NCI-H1092 (cell line): ENCODE measurements at places on chromosomes 11 and 22.

GRCh38 chr11:92687724-92688123, 281.7 kb upstream of the MTNR1B start:
- no peak for DNase-seq

DNA sequence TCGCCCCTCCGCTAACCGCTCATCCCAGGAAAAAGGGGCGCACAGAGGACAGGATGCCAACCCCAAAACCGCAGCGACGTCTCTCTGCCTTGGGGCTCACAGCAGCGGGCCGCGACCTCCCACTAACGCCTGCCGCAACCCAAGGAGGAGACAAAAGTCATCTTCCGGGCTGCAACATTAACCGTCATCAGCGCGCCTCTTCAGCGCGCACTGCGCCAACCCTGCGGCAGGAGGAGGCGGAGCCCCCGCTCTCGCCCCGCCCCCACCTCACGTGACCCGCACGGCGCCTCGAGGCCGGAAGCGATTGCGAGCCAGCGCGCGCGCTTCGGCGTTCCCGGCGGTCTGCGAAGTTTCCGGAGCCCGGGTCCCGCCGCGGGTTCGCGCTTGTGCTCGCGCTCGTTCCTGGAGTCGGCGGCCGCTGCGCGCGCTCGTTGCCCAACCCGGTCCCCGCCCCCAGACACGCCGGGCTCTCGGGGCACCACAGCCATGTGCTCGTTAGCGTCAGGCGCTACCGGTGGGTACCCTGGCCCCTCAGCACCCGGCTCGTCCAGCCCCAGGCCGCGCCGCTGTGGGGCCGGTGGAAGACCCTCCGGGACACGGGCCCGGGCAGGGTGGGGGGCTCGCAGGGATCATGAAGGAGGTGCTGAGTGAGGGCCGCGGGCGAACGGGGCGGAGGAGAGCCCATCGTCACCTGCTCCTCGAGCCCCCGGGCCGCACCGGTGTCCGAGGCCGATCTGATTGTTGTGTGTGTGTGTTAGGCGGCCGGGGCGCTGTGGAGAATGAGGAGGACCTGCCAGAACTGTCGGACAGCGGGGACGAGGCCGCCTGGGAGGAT, at the start of gene PRMT3:
TSS of gene PRMT3 (plus strand) at position 456 of the 835 bp plus-strand sequence. CDS start at position 487, 31 bp downstream.
- DNase-seq, result peak; percentile 95

DNA sequence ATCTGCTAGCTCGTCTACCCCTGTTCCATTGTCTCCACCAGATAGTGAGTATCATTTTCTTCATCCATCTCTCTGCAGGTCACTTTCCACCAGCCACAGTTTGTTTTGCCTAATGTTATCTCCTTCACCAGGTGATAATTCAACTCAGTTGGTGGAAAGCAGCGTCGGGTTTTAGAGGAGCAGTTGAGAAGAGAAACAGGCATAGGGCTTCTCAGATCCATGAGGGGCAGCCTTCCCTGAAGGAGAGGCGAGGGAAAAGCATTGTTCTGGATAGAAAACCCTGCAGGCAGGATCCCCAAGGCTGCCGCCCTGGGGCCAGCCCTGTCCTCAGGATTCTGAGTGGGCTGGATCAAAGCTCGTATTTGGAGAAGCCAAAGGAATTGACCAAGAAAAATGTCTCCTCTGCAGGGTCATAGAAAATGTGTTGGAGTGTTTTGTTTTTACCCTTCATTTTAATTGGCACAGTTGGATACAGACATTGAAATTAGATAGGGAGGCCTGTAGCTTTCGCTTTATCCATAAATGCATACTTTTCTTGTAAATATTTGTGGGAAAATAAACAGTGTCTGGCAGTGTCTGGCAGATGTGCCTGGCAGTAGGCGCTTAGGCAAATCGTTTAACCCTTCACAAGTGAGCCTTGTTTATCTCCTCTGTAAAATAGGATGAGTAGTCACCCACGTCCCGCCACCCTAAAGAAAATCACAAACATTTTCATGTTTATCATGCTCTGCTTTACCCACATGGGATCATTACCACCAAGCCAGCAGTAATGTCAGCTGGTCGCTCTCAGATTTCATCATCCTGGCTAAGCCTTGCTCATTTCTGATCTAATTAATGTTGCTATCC, 73.4 kb upstream of the TTC12 start:
- DNase-seq, result no peak

- no peak for DNase-seq
Measured at GRCh38 chr22:36332623-36333332, 55.0 kb downstream of the MYH9 start.

DNA sequence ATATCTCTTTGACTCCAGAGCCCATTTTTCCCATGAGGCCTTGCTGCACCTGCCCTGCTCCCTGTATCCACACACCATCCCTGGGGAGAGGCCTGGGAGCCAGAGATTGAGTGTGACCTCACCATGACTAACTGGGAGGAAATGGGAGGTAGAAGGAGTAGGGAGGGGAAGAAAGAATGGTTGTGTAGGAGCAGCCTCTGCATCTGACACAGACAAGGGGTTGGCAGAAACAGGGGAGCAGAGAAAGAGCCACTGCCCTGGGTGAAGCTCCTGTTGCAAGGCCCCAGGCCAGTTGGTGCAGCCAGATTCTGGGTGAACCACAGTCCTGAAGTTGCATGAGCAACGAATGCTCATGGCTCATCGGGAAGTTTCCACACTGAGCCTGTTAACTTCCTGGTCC, 32.4 kb downstream of the POU2F3 start:
- DNase-seq, result no peak

DNA sequence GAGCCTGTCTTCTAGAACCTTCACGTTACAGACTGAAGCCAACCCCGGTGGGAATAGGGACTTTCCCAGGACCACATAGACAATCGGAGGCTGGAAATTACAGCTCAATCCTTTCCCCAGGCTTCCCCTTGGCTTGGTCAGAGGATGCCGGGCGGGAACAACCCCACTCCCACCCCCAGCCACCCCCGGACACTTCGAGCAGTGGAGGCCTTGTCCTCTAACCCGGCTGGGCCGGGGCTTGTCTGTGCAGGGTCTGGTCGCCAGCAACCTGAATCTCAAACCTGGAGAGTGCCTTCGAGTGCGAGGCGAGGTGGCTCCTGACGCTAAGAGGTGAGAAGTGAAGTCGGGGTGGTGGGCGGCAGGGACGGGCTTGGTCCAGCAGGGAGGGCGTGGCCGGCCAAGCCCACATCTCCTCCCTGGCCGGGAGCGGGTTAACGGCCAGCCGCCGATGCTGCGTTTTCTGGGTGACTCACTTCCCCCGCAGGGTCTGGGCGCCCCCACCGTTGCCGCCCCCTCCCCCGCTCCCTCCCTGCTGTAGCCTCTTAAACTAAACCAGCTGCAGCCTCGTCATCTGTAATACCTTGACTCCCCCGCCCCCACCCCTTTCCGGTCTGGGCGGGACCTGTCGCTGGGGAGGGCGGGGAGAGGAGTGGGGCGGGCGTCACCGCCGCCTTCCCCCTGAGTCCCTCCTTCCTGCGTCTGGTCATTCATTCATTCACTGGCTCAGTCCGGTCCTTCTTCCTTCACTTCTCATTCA, 1.5 kb downstream of the LGALS1 start:
- DNase-seq, result no peak

DNA sequence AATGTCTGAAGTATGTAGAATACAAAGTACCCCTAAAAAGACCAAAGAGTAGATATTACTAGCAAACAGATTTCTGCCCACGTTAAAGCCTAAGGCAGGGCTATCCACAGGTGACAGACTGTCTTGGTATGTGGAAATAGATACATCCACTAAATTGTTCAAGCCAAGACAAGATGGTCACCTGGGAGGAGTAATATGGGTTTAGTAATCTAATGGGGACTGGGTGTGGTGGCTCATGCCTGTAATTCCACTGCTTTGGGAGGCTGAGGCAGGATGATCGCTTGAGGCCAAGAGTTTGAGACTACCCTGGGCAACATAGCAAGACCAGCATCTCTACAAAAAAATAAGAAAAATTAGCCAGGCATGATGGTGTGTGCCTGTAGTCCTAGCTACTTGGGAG, 7.5 kb downstream of the SGSM3 start:
- no peak for DNase-seq

- DNase-seq, result no peak
Measured at GRCh38 chr11:34629711-34630110, 8.8 kb downstream of the EHF start.

DNA sequence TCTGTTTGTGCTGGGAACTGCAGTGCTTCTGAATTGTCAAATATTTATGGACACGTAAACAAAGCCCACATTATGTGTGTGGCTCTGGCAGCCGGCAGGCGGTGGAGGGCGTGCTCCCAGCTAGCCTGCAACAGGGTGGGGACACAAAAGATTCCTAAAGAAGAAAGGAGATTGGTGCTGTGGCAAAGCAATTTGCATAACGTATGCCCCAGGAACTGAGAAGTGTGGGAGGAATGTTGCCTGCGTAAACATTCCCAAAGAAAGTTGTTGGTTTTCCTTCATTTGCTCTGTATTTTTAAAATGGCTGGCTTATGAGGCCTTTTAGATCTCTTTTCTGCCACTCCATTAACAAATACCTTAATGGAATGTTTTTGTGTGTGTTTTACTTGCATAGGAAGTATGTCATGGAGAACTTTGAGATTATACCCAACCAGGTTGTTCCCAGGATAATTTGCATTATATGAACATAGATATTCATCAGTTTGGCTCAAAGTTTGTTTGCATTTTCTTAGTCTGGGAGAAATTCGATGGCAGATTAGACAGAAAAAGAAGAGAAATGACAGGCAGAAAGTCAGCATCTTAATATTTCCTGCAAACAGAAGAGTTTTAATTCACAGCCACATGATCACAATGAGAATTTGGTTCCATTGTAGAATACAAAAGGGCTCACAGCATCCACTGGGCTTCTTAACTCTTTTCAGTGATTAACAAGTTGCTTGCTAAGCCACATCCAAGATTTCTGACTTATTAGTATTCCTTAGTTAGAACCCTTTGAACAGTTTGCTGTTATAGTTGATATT, 41.8 kb upstream of the DLAT start:
- no peak for DNase-seq

DNA sequence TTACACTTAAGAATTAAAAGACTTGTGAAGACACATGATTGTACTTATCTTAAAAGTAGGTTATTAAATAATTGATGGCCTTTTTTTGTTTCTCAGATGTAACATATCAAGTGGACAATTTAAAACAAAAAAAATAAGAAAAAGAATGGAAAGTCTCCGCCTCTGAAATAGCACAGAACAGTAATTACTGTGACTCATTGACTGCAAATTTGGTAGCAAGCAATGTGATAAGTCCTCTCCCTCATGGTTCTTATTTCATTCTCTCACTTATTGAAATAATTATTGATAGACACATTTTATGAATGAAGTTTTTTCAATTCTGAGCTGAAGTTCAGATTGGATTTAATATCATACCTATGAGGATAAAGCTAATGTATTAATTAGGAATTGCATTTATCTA, 717.9 kb upstream of the LUZP2 start:
- DNase-seq, result no peak

DNA sequence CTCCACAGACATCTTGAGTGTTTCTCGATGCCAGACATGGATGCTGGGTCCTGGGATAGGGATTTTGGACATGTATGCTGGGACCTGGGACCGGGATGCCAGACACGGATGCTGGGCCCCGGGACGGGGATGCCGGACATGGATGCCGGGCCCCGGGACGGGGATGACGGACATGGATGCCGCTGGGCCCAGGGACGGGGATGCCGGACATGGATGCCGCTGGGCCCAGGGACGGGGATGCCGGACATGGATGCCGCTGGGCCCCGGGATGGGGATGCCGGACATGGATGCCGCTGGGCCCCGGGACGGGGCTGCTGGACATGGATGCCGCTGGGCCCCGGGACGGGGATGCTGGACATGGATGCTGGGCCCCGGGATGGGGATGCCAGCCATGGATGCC, 97.1 kb upstream of the NNMT start:
- DNase-seq, result no peak

DNA sequence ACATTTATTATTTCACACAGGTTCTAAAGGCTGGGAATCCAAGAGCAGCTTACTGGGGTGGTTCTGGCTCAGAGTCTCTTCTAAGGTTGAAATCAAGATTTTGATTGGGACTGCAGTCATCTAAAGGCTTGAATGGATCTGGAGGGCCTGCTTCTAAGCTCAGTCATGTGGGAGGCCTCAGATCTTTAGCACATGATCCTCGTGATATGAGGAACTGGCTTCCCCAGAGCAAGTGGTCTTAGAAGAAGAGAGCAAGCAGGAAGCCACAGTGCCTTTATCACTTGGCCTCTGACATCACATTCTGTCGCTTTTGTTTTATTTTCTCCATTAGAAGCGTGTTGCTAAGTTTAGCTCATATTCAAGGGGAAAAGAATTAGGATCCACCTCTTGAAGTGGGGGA, 88.9 kb downstream of the ARFGAP2 start:
- no peak for DNase-seq
